ENCODE measurements at places on chromosomes 5 and 9.

DNA sequence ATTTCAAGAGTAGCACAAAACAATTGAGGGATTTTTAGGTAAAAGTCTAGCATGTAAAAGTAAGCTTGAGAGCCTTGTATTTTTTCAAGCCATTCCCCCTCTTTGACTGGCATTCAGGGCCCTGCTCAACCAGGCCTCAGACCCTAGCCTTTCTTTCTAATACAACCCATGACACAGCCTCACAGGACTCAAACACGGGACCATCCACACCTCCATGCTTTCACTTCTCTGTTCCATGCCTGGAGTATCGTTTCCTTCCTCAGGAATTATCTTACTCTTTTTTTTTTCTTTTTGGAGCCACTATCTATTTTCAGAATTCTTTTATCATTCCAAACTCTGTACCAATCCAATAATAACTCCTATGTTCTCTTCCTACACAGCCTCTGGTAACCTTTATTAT, 560.2 kb upstream of the CLINT1 start:
- no peak for DNase-seq

DNA sequence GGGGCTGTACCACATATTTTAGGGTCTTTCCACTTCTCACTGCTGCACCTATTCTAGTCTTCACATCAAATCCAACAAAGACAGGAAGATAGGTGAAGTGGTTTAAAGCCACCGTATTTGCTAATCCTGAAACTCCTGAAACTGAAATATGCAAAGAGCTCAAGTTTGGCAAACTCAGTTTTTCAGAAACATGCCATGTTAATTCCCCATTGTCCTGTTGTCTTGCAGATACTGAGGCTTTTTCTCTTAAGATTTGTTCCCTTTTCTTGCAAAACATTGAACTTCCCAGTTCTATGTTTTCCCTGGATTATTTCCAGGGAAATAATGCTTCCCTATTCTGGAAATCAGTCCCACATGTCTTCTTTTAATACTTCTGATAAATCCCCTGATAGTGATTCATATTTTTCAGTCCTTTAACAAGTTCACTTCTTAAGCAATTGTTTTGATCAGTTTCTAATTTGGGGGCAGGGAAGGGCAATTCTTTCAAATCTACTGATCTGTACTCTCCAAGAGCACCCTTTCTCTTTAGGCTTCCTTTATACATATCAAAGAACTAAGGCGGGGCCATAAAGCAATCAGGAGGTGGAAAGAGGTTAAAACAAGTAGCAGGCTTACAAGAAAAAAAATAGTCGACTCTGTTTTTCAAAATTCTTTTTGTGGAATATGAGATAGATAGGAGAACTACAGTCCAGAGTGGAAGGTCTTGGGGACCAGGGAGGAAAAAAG, 648.5 kb downstream of the BNC2 start:
- DNase-seq, result no peak

- no peak for DNase-seq
These were observed 33.2 kb downstream of the NEK6 start for GRCh38 chr9:124290743-124291554.

- DNase-seq, result no peak
These were observed 21.6 kb upstream of the TMEM245 start for GRCh38 chr9:109141375-109141774.

- no peak for DNase-seq
These were observed 458.9 kb upstream of the C9orf72 start for GRCh38 chr9:28032268-28032590.

DNA sequence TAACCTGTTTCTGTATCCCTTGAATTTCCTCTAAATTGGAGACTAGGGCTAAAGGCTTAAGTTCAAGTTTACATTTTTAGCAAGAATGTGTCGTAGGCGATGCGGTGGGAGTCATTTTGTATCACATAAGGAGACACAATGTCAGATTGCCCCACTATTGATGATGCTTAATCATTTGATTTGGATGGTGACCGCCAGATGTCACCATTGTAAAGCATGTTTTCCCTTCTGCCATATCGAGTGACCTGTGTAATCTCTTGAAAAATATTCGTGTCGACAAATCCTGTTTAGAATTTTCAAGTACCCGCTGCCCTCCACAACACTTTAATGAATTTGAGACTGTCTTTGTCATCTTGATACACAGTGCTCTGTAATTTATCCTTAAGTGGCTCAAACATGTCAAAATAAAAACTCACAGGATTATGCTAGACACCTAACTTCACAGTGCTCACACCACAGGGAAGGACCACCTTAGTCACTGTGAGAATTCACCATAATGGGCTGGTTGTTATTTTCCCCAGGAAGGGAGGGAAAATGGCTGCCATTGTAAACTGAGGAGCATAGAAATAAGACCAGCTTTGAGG, 34.5 kb upstream of the SLC46A2 start:
- DNase-seq, result no peak

DNA sequence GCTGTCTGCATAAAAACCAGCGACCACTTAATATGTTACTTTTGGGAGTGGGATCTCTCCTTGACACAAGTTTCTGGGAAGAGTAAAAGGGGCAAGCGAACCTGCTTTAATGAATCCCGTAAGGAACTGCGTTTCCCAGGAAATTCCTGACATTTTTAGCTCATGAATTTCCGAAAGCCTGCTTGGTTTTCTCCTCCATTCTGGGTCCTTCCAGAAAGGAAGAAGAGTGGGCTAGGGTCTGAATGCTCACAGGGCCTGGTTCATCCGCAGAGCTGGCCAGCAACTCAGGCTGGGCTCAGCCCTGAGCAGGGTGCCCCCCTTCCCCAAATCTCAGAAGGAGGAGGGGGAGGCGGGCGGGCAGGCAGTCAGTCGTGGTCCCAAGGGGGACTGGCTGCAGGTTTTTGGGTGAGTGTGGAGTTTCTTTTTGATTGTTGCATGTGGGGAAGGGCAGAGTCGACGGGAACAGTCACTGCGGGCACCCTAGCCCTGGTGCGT, 1.2 kb upstream of the PURA start:
- no peak for DNase-seq

GRCh38 chr9:132078699-132079356, 839 bp downstream of the MED27 start:
- no peak for DNase-seq

DNA sequence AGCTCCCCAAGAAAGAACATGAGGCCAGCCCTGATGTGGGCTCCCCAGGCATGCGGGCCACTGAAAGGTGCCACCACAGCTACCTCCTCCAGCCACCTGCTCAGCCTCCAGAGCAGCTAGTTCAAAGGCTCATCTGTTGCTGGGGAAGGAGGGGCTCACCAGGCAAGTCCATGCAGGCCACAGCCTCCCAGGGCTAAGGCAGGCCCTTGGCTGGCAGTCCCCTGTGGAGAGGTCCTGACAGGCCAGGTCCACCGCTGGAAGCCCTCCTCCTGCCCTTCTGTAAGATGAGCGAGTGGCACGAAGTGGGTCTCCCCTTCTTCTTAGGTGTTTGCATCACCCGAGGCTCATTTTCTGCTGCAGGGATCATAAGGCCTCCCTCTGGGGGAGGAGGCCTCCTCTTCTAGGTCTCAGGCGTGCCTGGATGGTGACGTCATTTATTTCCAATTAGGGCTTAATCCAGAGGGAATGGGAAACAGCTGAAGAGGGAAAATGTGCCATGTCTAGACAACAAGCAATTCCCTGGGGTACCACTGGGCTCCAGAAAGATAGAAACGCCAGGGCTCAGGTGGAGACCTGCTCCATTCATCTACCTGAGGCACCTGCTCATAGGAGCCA, 91.6 kb downstream of the CFAP90 start:
- DNase-seq, result no peak

GRCh38 chr5:150181027-150181426, 8.8 kb upstream of the SLC6A7 start:
- DNase-seq, result no peak

GRCh38 chr5:137119321-137119720, 379.8 kb downstream of the SPOCK1 start:
- no peak for DNase-seq

GRCh38 chr5:62569470-62569869, 9.1 kb upstream of the LRRC70 start:
- DNase-seq, result no peak

DNA sequence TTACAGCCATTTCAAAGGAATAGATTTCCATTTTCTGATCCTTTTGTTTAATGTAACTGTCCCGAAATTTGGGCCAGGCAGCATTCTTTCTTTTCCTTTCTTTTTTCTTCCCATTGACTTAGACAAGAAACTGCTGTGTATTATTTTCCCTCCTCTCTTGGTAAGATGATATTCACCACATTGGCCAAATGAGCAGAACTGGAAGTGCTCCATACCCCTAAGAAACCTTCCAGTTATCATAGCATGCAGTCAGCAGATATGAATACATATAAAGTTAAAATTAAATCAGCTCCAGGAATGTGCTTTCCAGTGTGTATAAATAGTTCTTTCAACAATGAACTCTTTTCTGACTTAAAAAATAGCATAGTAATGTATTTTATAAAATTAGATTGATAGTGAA, 168.5 kb upstream of the GAS1 start:
- DNase-seq, result no peak

- DNase-seq, result no peak
These were observed 94.6 kb upstream of the MEGF10 start for GRCh38 chr5:127196042-127196441.

DNA sequence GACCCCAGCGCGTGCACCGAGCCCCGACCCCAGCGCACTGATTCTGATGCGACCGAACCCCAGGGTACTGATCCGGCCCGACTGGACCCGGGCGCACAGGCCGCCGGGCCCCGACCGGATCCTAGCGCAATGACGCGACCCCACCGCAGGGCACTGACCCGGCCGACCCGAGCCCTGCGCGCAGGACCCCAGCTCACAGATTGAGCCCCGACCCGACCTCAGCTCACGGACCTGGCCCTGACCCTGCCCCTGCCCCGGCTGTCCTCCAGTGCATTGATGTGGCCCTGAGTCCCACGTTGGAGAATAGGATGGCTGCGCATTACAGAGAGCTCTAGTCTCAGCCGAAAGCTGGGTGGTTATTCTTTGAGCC, 438 bp downstream of the TRIP13 start:
- DNase-seq, result no peak

DNA sequence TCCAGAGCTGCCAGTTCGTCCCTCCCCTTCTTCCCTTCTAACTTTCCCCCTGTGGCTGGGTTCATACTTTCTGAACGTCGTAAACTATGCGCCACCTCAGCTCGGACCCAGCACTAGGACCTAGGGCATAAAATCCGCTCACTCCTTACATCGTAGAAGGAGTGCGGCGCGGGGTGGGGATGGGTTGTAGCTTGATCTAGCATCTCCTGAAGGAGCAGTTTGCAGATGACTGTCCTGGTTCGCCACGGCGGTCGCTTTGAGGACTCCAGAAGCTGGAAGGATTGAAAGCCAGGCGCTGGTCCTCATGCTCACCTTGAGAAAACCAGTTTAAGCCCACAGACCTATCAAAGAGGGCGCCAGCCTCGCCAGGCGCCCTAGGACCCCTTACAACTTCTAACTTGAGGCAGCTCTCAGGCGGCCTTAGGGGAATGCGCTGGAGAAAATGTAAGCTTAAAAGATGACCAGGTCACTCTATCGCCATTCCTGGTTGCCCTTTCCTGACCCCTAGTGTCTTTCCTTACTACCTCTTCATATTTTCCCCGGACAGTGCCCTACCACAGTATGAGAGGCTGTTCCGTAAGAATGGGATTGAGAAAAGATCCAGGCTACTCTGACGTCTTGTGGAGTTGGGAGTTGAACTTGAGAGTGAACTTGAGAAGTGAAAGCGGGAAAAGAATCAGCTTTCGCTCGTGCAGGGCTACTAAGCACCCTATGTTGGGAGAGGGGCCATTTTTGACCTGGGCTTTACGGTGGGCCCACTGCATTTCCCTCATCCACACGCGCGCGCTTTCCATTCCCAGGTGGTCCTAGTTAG, 2.8 kb downstream of the RORB start:
- DNase-seq, result no peak

DNA sequence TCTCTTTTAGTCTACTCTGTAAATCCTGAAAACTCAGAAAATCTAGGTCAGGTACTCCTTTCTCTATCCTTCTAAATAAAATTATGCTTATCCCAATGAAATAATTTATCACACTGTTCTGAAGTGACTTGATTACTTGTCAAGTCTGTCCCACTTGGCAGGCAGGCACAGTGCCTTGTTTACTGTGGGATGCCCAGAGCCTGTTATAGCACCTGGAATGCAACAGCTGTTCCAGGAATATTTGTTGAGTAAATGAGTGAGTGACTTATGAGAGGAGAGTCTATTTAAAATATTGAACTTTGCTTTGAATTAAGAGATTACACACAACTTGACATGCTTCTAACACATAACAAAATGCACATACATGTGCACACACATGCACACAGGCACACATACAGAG, 130.0 kb downstream of the MPDZ start:
- no peak for DNase-seq

DNA sequence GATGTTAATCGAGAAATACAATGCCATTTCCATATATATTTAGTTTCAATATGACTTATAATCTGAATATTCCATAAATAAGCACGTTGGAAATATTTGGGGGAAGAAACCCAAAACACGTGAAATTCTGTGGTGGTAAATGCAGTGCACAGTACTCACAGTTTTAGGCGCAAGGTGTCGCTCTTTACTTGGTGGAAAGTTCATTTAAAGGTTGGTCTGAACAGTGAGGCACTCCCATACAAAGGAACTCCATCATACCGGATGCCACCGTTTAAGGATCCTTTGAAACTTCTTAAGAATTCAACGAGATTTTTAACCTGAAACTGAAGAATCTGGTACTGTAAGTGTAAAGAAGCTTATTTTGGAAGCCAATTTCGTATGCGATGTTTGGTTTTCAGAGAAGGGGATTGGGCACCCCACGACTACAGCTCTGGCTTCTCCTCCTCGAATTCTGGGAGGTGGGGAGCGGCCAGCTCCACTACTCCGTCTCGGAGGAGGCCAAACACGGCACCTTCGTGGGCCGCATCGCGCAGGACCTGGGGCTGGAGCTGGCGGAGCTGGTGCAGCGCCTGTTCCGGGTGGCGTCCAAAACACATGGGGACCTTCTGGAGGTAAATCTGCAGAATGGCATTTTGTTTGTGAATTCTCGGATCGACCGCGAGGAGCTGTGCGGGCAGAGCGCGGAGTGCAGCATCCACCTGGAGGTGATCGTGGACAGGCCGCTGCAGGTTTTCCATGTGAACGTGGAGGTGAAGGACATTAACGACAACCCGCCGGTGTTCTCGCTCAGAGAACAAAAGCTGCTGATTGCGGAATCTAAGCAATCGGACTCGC, at the start of gene PCDHA11:
TSS of gene PCDHA11 (plus strand) at position 237 of the 834 bp plus-strand sequence. CDS start at position 384, 147 bp downstream.
- DNase-seq, result no peak

DNA sequence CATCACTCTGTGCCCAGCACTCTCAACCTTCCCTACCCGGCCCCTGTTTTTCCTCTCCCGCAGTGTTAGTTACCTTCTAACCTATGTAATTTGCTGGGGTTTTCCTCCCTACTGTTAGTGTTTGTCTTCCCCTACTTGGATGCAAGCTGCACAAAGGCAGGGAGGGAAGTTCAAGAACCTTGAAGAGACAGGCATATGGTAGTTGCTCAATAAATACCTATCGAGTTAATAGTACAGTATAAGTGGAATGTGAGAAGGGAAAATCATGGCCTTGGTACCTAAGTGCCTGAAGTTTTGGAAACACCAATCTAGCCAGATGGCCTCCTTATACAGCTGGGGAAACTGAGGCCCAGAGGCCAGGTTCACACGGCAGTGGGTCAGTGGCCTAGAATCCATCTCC, 24.2 kb downstream of the PDGFRB start:
- DNase-seq, result no peak
